AG10803 (cell line): ENCODE measurements at places on chromosomes 2 and 18.

DNA sequence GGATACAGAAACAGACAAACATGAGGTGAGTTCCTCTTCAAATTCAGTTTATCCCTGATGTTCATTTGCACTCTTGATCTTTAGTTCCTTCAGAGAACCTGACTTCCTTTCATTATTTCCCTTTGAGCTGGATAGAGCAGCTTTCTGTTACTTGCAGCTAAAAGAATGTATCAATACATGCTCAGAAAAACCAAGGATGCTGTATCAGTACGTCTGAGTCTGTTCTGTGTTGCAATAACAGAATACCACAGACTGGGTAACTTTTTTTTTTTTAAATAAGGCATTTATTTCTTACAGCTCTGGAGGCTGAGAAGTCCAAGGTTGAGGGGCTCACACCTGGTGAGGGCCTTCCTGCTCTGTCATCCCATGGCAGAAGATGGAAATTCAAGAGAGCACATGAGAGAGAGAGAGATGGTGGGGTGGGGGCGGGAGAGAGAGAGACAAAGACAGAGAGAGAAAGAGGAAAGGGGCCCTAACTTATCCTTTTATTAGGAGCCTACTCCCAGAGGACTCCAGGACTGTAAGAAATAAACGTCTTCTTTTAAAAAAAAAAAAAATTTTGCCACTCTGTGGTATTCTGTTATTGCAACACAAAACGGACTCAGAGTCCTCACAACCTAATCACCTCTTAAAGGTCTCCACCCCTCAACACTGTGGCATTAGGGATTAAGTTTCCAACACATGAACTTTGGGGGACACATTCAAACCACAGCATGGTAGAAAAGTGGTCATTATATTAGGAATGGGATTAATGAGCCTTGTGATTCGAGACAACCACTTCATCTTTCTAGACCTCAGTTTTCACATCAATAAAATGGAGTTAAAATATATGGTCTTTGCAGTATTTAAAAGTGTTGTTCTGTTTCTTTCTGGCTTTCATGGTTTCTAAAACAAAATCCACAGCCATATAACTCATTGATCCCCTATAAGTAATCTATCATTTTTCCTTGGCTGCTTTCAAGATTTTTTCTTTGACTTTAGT, 18.4 kb upstream of the SELENOI start:
- DNase-seq, result peak; percentile 82

- peak; percentile 60 for DNase-seq
Measured at GRCh38 chr18:24013051-24013450, 1.5 kb upstream of the TTC39C start.

- peak; percentile 55 for DNase-seq
Measured at GRCh38 chr2:84878896-84879583, 1.8 kb downstream of the TRABD2A start.

DNA sequence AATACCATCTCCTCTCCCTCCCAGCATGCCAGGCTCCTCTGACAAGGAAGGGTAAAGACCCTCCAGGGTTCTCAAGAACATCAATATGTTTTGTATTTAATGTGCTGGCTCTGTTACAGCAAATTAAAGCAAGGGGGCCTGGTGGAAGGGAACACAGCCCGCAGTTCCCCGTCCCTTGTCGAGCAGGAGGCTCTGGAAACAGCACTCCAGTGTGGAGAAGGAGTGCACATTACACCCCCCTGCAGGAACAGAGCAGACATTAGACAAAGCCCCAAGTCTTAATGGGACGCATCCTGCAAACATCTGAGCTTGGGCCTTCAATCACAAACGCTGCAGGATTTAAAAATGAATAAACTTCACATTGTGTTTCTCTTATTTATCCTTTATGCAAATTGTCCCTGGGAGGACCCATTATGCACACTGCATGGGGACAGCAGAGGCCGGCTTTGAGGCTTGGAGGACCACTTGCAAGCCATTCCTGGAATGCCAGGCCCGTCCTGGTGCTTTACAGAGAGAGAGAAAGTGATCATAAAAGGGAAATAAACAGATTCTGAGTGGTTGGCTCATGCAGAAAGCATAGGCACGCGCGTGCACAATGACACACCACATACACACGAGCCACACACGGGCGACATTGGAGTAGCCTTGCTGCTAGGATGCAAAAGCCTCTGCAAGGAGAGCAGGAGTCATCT, 328.7 kb downstream of the SMAD2 start:
- DNase-seq, result no peak

DNA sequence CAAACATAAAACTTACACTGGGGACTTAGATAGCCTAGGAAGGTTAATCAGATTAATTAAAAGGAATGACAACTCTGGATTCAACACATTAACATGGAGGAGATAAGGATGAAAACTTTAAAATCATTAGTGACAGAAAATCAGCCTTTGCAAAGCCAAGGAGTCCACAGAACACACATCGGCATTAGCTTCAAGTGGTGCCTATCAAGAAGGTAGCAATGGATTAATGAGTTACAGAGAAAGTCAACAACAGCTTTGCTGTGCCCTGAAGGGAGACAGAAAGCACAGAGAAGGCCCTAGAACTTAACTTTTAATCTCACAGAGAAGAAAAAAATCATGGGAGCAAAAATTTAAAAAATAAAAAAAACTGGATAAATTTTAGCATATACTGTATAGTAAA, 88.6 kb downstream of the KCNH7 start:
- no peak for DNase-seq

DNA sequence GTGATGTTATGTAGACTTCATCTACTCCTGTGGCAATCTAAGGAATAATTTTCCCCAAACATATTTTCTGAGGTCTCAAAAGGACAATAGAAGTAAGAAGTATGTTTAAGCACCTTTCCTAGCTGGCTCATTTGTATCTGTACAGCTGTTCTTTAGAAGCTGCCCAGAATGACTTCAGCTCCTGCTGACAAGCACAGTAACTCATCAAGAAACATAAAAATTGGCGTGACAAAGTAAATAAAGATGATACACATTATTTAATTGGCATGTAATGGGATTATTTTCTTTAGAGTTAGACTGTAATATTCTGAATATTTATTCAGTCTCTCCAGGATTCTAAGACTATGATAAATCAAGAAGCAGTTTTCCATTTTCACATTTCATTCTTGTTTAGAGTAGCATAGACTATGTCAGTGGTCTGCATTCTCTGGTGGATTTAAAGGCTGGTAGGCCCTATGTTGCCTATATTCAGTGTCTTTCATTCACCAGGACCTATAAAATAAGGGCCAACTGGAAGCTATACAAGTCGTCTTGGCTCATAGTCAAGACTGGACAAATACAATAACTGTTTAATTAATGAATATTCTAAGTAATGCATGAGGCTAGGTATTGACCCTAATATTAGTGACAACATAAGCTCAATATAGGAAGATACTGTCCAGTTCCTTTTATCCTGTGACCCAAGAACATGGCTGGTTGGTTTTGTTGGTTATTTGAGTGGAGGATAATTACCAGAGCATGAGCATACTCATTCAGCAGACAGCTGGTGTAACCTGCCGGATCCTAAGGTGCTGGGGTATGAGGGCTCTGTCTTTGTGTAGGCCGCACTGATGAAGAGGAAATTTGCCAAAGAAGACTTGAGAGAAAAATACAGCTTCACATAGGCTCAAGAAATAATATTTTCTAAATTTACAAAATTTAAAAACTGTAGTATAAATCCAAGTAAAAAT, 107.0 kb downstream of the PDE1A start:
- DNase-seq, result no peak

GRCh38 chr2:42367835-42368234, 6.8 kb upstream of the COX7A2L start:
- peak; percentile 49 for DNase-seq

- DNase-seq, result no peak
Measured at GRCh38 chr18:63758615-63759240, 16.5 kb upstream of the SERPINB7 start.

- no peak for DNase-seq
Measured at GRCh38 chr2:1623906-1624445, 120.3 kb downstream of the PXDN start.

GRCh38 chr2:40488101-40488601, 36.3 kb upstream of the SLC8A1 start:
- peak; percentile 66 for DNase-seq

DNA sequence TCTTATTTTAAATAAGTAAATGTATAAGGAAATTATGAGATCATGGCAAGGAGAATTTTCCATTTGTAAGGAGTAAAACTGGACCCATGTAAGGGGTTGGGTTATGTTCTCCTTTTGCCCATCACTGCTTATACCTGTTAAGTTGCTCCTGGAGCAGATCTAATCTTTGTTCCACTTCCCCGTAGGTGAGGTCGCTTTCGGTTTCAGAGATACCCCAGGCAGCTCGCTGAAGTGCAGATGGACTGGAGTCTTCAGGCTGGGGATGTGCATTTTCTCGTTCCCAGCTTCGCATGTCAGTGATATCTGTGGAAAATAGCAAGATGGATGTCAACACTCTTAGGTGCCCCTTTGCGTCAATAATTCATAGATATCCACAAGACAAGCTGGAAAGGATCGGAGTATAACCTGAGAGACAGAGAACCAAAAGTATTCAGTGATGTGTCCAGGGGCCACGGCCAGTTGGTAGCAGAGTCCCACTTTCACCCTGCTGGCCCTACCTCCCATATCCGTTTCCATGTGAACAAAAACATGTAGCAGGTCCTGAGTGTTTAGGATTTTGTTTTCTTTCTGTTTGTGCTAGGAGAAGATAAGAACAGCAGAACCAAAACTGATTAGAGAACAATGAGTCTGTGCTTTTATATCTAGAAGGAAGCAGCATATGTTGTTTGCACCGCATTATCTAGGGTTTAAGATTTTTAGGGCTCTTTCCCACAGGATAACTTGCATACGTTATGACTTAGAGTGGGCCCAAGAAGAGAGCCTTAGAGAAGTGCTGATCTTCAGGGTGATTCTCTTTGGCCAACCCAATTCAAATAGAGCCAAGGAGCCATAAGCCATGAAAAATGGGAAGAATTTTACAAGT, 36.0 kb downstream of the GCA start:
- no peak for DNase-seq

DNA sequence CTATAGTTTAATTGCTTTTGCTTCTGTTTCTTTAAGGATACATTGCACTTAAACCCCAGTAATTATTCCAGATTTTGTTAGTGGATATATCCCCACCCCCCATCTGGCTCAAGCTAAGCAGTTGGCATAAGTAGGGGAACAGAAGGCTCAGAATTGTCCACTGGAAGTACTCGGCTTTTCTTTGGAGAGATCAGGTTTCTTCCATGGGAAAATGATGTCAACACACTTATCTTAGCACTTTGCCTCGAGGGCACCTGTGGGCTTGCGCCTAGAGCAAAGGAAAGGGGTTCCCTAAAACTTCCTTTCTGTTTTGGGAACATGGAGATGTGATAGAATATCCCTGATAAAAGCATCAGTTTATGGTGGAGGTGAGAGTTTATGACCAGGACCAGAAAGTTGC, 130.6 kb downstream of the FMNL2 start:
- DNase-seq, result no peak

GRCh38 chr2:9640403-9641104, 9.8 kb upstream of the YWHAQ start:
- no peak for DNase-seq

DNA sequence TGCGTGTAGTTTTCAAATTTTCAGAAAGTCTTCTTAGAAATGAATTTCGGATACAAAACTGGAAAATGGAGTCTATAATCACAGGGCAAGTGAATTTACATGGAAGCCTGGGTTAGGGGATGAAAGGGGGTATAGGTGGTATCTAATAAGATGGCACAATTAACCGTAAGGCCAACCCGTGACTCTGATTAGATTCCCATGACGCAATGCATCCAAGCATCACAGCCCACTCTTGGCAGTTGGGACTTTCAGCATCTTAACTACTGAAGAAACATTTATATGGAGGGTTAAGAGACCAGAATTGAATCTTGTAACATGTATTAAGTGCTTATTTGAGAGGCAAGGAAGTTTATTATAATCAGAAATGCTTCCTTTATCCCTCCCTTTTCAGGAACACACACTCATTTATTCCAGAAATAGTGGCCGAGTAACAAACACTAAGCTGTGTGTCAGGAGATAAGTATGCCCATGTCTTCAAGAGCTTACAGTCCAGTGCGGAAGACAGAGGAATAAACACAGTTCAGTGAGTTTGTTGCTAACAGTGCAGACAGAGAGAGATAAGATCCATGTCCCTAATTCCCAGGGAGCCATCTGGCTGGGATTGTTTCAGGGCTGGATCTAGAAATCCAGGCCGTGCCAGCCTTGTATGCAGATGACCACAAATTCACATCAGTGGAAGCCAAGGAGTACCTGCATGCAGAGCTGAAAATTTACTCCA, 151.2 kb downstream of the ANTXR1 start:
- peak; percentile 83 for DNase-seq

DNA sequence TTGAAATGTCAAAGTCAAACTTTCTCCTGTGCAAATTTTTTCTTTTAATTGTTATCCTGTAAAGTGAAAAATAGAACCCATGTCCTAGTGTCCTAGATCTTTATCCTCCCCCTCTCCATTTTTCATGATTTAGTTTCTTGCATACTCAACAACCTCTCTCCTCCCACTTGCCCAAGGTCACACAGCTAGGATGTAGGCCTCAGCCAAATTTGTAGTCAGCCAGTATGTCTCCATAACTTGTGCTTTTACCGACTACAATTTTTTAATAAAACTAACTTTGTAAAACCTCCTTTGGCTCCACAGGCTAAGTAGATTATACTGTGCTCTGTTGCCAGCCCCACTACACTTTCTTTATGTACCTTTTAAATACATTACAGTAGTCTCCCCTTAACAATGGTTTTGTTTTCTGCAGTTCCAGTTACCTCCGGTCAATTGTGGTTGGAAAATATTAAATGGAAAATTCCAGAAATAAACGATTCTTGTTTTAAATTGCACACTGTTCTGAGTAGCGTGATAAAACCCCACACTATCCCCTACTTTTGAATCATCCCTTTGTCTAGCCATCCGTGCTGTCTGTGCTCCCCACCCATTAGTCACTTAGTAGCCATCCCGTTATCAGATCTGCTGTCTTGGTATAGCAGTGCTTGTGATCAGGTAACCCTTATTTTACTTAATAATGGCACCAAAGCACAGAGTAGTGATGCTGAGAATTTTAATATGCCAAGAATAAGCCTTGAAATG, 22.8 kb downstream of the GULP1 start:
- DNase-seq, result no peak

- no peak for DNase-seq
Measured at GRCh38 chr2:1495676-1496358, 82.6 kb downstream of the TPO start.

DNA sequence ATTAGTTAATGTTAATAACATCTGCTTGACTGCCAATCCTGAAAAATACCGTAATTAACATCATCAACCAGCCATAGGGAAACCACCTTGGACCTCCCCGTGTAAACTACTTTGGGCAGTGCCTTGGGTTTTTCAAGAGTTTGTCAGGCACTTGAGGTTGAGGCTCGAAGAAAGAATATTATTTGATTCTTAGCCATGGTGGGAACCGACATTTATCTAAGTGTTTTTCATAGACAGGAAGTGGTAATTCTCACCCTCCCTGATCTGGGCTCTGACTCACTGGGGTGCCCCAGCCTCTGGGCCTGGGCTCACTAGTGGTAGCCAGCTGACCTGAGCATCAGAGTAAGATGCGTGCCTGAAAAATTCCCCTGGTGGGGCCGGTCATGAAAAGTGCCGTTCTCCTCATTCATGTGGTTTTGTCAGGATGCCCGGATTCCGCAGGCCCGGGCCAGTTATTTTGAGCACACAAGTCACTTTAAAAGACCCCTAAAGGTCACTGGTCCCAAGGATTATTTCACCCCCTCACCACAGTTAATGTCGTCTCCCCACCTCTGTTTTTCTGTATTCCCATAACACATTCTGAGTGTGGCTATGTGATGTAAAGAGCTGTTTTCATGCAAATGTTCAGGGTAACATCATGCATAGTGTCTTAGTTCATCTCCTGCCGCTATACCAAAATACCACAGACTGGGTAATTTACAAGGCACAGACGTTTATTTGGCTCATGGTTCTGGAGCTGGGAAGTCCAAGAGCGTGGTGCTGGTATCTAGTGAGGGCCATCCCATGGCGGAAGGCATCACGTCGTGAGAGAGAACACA, 21.6 kb upstream of the SPATA3 start:
- peak; percentile 62 for DNase-seq
